ENCODE measurements at places on chromosomes 6 and 20. TPM values are rescaled to one million over a fixed set of nuclear protein-coding genes. Genes with fewer than 3 reads are reported as not detected.

- no peak overlapping the region for H3K4me3 ChIP-seq
- no peaks in the 10 kb centered on the region for H3K36me3 ChIP-seq
- H3K27ac ChIP-seq: no peak overlapping the region
- no peaks in the 10 kb centered on the region for H3K4me1 ChIP-seq
Observed at GRCh38 chr6:168583821-168584220, 142.8 kb downstream of the SMOC2 start.

- no peaks in the 10 kb centered on the region for H3K36me3 ChIP-seq
- H3K27me3 ChIP-seq: no peaks in the 10 kb centered on the region
- H3K4me3 ChIP-seq: no peak overlapping the region
Observed at GRCh38 chr6:126963077-126963809, 155.2 kb upstream of the RSPO3 start.

GRCh38 chr20:50632701-50633100, 58.6 kb downstream of the RIPOR3 start:
- peaks cover 20% of the 10 kb centered on the region for H3K4me1 ChIP-seq
- H3K36me3 ChIP-seq: no peaks in the 10 kb centered on the region
- H3K4me3 ChIP-seq: no peak overlapping the region
- DNase-seq: no peak
- no peaks in the 10 kb centered on the region for H3K27me3 ChIP-seq

- DNase-seq: no peak
- H3K27ac ChIP-seq: no peak overlapping the region
- H3K4me1 ChIP-seq: no peaks in the 10 kb centered on the region
- no peaks in the 10 kb centered on the region for H3K36me3 ChIP-seq
Observed at GRCh38 chr6:25456249-25457040, 177.3 kb downstream of the CARMIL1 start.

DNA sequence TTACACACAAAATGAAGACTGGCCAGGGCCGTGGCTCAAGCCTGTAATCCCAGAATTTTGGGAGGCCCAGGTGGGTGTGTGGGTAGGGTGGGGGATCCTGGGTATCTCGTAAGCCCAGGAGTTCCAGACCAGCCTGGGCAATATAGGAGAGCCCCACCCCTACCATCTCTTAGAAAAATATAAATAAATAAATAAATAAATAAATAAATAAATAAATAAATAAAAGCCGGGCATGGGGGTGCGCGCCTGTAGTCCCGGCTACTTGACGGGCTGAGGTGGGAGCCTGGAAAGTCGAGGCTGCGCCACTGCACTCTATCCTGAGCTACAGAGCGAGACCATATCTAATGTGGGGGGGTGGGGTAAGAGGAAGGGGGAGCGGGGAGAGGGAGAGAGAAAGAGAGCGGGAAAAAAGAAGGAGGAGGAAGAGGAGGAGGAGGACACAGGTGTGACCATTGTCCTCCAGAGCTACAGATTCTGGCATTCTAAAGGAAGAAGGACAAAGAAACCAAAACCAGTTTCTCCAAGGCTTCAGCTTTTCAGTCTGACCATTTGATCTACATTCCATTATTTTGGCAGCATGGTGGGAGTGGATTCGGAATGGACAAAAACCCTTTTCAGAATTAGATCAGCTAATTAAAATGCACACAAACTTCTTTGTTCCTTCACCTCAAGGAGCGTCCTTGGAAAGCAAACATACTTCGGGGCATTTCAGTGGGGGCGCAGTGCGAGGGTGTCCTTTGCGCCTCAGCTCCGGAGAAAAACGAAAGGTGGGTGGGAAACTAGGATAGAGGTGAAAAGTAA, 577 bp upstream of the C6orf141 start:
- no peak for DNase-seq
- peak overlapping the region; percentile 54 for H3K4me3 ChIP-seq
- no peak overlapping the region for H3K27ac ChIP-seq
- no peaks in the 10 kb centered on the region for H3K36me3 ChIP-seq

- H3K27ac ChIP-seq: no peak overlapping the region
- H3K36me3 ChIP-seq: peaks cover 37% of the 10 kb centered on the region
- H3K4me1 ChIP-seq: peaks cover 49% of the 10 kb centered on the region
- no peak overlapping the region for H3K4me3 ChIP-seq
- no peak for DNase-seq
- no peaks in the 10 kb centered on the region for H3K27me3 ChIP-seq
Observed at GRCh38 chr6:45920819-45921511, 94.7 kb downstream of the CLIC5 start.

The PEX7 gene
- 15.5 TPM for total RNA-seq
